ENCODE measurements at places on chromosomes 4 and X.
A peak's percentile ranks its signal among the peaks of the same experiment; 100 is the strongest.

GRCh38 chr4:103493450-103494159 lies 226.2 kb downstream of the TACR3 start:
- DNase-seq: no peak

GRCh38 chr4:18859468-18859867 lies 837.9 kb upstream of the LCORL start:
- DNase-seq: no peak

GRCh38 chr4:82758701-82759685 lies 39.6 kb downstream of the SCD5 start:
- no peak for DNase-seq

GRCh38 chrX:72054779-72055489 lies 76.8 kb downstream of the RTL5 start:
- DNase-seq: no peak

DNA sequence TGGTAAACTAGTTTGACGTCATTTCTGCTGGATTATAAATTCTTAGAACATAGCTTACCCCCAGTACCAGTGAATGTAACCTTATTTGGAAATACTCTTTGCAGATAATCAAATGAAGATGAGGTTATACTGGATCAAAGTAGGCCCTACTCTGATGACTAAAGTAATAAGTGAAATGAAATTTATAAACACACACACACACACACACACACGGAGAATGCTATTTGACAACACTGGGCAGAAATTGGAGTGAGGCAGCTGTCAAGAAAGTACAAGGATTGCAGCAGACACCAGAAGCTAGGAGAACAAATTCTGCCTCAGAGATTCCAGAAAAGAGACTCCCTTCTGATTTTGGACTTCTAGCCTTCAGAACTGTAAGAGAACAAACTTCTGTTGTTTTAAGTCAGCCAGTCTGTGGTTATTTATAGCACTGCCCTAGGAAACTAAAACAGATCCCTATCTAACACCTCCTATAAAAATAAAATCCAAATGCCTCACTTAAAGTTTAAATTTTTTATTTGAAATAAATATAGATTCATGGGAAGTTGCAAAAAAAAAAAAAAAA lies 448.6 kb downstream of the PCDH18 start:
- DNase-seq: no peak

DNA sequence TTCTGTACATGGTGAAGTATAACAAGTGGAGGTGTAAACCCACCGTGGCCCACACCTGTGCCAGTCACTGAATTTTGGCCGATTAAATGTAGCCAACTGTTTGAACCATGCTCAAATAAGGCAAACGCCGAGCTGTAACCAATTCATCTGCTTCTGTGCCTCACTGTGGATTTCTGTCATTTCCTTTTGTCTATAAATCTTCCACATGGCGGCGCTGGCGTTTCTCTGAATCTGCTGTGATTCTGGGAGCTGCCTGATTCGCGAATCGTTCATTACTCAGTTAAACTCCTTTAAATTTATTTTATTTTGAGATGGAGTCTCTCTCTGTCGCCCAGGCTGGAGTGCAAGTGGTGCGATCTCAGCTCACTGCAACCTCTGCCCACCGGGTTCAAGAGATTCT lies 19.2 kb downstream of the SUPT20HL2 start:
- peak; percentile 28 for DNase-seq

DNA sequence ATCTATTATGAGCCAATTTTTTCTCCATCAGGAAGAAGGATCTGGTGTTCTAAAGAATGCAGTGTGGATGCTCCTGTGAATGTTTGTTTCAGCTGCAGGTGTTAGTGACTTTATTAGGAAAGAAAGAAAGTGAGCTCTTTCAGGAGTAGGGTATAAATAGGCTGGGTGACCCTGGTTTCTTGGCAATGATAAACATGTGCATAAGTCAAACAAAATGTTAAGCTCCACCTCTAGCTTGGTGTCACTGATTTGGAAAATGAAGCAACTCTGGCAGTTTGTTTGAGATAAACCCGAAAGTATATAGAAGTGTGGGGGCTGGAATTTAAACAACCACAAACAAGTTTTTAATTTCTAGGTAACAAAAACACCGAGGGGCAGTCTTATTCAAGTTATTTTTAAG lies 152.3 kb downstream of the COL4A6 start:
- no peak for DNase-seq

GRCh38 chr4:1241936-1242505 lies 6.9 kb downstream of the CTBP1 start:
- no peak for DNase-seq

- no peak for DNase-seq
Measured at GRCh38 chrX:10750581-10750980, 130.2 kb upstream of the MID1 start.

GRCh38 chr4:36509845-36510244 lies 228.4 kb downstream of the DTHD1 start:
- no peak for DNase-seq

- DNase-seq: no peak
Measured at GRCh38 chr4:153246446-153247115, 42.3 kb downstream of the TRIM2 start.

- DNase-seq: no peak
Measured at GRCh38 chr4:80767944-80768343, 262.6 kb upstream of the BMP3 start.

- no peak for DNase-seq
Measured at GRCh38 chrX:153496590-153496959, 1.8 kb downstream of the BGN start.

GRCh38 chrX:120365968-120366367 lies 4.1 kb downstream of the ATP1B4 start:
- DNase-seq: no peak

- DNase-seq: peak; percentile 29
Measured at GRCh38 chrX:107429090-107429489, 20.4 kb upstream of the FRMPD3 start.

DNA sequence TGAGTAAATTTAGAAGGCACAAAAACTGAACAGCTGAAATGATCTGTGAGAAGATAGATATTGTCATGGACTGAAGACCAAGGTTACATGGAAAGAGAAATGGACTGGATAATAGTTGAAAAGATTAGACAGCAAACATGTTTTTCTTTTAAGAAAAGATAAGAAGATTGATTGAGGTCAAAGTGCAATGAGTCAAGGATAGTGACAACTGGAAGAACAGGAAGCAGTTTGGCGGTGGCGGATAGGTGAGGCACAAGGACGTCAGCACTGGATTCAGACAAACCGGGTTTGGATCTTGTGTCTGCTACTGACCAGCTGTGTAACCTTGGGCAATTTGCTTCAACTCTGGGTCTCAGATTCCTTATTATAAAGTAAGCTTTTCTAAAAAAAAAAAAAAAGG lies 2.0 kb upstream of the HPGD start:
- no peak for DNase-seq

DNA sequence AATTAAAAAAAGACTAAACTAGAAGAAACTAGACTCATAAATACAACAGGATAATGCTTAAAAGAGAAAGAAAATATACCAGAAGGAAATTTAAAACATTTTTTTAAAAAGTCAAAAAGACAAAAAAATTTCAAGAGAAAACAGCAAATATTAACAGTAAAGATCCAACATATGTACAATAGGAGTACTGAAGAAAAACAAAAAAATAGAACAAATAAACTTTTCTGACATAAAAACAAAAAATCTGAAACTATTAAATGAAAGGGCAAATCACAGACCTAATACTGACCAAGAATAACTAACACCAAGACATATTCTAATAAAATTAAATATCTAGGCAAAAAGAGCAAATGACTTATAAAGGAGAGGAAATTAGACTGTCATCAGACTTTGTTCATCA lies 11.5 kb downstream of the DNAJB14 start:
- no peak for DNase-seq

GRCh38 chr4:117135634-117136354 lies 50.4 kb upstream of the TRAM1L1 start:
- DNase-seq: no peak

- no peak for DNase-seq
Measured at GRCh38 chr4:13329340-13329850, 154.7 kb downstream of the RAB28 start.

- DNase-seq: no peak
Measured at GRCh38 chr4:41533680-41534079, 4.3 kb upstream of the LIMCH1 start.

DNA sequence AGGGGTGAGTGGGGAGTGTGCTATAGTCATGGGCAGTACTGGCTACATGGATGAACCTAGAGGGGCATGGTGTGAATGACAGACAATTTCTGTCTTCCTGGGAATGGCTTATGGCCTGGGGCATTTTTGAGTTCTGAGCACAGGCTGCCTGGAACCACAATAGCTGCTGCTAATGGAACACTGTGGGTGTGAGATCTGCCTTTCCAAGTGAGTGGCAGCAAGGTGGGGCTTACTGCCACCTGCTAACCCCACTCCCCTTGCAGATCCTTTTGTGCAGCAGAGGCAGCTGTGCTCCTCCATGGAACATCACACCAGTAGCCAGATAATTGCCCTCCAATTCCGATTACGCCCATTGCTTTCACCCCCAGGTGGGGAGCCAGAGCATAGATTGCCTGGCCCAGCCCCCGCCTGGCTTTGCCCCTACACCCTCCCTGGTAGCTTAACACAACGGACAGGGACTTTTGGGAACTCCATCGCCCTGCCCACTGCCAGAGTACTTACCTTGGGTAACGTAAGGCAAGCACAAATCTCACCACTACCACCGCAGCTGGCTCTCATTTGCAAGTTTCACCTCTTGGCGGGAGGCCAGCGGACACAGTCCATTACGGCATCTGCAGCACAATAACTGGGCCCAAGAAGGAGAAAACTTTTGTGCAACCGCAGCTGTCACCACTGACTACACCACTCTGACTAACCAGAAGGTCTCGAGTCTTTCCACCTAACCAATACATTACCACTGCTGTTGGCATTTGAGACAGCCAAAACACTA lies 421.2 kb upstream of the NWD2 start:
- DNase-seq: no peak

- DNase-seq: no peak
Measured at GRCh38 chrX:20947411-20947912, 426.8 kb upstream of the CNKSR2 start.

DNA sequence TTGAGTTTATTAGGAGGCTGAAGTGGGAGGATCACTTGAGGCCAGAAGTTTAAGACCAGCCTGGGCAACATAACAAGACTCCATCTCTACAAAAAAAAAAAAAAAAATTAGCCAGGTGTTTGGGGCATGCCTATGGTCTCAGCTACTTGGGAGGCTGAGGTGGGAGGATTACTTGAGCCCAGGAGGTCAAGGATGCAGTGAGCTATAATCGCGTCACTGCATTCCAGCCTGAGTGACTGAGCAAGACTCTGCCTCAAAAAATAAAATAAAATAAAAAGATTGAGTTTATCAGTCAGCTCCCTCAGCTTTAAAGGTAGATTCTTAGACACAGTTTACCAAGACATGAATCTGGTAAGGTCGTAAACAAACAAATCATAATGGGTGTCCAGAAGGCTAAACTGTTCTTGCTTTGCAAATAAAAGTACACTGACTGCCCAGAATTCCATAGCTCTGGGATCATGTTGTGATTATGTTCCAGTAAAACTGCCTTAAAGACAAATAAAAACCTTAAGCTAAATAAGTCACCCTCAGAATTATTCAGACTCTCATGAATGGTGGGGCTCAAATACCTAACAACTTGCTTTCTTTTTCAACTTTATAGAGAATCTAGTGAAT lies 18.7 kb downstream of the APOO start:
- DNase-seq: no peak

- DNase-seq: no peak
Measured at GRCh38 chrX:22758807-22759481, 240.8 kb upstream of the DDX53 start.

DNA sequence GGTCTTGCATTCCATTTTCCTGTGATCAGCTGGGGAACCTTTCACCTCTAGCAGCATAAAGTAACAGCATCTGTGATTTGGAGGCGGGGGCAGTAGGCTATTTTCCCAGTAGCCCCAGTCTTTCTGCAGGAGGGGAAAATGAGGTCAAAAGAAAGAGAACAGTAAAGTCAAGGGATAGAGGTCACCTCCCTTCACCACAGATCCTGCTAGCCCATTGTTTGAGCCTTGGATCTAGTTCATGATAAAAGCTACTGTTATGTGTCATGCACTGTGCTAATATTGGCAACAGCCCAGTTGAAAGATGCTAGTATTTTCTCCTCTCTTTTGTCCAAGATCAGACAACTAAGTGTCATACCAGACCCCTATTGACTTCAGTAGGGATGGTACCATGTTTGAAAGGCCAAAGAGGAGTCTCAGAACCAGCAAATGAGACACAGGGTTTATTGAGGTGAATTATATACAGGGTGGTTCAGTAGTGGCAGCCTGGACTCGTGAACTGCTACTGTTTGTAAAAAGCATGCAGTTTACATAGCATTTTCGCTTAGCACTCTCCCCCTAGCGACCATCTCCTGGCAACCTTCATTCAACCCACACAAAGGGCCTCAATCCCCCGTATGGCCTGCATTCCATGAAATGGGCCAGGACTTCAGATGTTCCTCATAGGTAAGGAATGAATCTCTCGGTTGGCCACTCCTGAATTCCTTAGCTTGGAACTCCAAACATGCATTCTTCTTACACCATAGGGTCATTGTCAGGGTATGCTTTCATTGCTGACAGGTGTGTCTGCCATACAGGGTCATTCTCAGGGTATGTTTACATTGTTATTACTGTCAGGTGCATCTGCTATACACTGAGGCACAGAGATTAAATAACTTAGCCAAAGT lies 170.0 kb upstream of the FRMPD4 start:
- DNase-seq: no peak

- DNase-seq: no peak
Measured at GRCh38 chrX:126785539-126785938, 34.0 kb upstream of the PRR32 start.

DNA sequence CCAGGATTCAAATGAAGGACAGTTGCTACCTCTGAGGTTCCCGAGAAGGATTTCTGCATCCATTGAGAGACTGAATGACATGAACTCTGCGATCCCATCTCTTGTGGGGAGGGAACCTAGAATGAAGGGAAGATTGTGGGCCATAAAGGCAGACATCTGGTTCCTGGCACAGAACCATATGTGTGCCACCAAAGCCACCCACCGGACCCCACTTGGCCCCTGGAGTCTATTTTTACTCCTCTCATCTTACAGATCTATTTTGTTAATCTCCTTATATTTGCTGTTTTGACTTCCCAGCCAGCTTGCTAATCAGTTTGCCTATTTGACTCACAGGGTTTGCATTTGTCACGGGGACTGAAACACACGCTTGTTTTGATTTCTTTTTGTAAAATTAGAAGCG lies 7.3 kb downstream of the SOD3 start:
- no peak for DNase-seq

- DNase-seq: no peak
Measured at GRCh38 chr4:74374561-74375327, 9.8 kb downstream of the EREG start.

DNA sequence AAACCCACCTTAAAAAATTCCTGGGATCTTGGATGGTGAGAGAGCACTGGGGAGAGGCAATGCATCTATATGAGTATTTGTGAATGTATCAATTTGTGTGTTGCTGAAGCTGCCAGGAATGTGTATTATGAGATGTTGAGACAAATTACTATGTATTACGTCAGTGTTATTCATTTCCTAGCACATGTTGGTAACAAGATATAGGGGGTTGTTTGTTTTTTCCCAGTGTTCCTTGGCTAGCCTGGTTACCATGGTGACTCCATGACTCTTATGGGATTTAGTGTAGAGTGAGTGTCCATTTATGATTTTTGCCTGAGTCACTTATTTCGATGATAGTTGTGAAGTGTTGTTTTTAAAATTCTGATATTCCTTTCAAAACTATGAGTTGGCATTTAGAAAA lies 65.6 kb downstream of the RAB40A start:
- no peak for DNase-seq

- no peak for DNase-seq
Measured at GRCh38 chr4:142091085-142091513, 454.7 kb downstream of the IL15 start.
